NCI-H510A (cell line): ENCODE measurements at places on chromosomes 5 and 9.

GRCh38 chr9:124110307-124110915 lies 98.8 kb downstream of the LHX2 start:
- no peak for DNase-seq

DNA sequence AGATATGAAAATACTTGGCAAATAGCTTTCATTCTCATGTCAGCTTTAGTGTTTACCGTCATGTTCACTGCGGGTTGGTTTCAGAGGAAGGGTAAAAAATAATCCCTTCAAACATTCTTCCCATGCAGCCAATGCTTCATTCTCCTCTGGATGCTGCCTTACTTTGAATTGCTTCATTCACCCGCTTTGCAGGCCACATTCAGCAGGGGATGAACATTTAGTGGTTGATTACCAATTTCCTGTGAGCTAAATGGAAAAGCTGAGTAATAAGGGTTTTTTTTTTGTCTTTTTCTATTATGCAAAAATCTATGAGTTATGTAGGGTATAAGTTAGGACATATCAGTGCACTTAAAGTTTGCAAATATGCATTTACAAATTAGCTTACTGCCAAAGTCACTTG lies 96.3 kb upstream of the MEF2C start:
- DNase-seq, result no peak

- no peak for DNase-seq
Measured at GRCh38 chr9:117145811-117146490, 268.9 kb downstream of the ASTN2 start.

- DNase-seq, result no peak
Measured at GRCh38 chr9:130636648-130637020, 27.8 kb upstream of the PRDM12 start.

DNA sequence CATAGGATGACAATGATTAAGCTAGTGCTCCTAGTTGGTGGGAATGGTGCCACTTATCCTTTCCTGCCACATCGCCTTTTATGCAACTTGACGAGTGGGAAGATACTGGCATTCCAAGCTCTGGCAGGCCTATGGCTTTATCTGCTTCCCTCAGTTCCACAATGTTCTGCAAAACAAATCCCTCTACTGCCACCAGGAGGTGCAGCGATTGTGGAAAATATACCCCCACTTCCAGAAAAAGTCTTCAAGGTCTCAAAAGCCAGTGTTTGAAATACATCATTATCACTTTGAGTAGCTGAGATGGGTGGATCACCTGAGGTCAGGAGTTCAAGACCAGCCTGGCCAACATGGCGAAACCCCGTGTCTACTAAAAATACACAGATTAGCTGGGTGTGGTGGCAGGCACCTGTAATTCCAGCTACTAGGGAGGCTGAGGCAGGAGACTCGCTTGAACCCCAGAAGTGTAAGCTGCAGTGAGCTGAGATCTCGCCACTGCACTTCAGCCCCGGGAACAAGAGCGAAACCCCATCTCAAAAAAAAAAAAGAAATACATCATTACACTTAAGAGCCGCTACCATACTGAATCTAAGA lies 3.4 kb downstream of the CLINT1 start:
- DNase-seq, result no peak

- DNase-seq, result no peak
Measured at GRCh38 chr9:126704157-126704891, 90.6 kb downstream of the LMX1B start.

DNA sequence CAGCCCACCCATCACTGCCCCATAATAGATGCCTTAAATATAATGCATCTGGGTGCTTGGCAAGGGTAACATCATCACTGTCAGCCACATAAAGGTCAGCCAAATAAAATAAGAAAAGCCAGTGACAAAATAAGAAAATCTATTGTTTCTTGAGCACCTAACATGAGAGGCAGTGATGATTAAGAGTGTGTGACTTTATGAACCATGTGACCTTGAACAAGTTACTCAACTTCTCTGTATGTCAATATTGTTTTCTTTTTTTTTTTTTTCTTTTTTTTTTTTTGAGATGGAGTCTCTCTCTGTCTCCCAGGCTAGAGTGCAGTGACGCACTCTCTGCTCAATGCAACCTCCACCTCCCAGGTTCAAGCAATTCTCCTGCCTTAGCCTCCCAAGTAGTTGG lies 98.7 kb downstream of the CDK5RAP2 start:
- no peak for DNase-seq

DNA sequence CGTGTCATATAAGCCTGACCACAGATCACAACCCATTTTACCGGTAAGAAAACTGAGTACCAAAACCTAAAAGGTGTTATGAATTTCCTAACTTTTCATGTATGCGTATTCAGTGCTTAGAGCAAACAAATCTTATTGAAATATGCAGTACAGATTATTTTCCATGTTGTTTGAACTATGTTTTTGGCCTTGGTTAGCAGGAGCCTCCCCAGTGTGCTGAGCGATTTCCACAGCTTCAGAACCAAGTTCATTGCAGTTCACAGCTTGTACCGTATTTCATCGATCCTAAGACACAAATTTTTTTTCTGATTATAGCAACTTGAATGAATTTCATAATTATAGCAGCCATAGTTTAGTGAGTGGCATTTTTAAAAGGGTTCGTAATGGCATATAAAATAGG lies 13.7 kb downstream of the ADAMTSL1 start:
- no peak for DNase-seq
